ENCODE measurements at places on chromosomes 6 and 20.

GRCh38 chr6:21666201-21666691, 72.7 kb downstream of the SOX4 start:
- no peak for DNase-seq

DNA sequence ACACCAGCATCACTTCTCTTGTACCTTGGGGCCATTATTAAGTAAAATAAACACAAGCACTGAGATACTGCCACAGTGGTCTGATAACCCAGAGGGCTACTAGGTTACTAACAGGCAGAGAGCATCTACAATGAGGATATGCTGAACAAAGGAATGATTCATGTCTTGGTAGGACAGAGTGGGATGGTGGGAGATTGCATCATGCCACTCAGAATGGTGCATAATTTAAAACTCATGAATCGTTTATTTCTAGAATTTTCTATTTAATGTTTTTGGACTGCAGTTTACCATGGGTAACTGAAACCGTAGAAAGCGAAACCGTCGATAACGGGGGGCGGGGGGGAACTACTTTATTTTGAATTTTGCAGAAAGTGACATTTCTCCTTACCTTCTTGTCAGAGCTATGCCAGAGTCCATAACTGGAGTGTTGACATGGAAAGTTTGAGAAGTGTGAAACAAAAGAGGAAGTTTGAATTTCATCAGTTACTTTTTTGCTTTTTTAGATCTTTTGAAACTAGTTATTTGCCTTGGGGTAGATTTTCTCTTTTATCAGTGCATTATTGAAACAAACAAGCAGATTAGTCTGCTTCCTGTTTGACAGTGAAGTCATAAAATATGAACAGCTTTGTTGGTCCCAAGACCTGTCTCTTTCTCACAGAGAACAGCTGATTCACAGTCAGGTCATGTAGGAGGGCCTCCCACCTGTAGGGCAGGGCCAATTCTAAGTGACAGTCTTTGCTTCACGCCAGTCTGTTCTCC, 124.9 kb downstream of the KLHL32 start:
- DNase-seq: no peak

DNA sequence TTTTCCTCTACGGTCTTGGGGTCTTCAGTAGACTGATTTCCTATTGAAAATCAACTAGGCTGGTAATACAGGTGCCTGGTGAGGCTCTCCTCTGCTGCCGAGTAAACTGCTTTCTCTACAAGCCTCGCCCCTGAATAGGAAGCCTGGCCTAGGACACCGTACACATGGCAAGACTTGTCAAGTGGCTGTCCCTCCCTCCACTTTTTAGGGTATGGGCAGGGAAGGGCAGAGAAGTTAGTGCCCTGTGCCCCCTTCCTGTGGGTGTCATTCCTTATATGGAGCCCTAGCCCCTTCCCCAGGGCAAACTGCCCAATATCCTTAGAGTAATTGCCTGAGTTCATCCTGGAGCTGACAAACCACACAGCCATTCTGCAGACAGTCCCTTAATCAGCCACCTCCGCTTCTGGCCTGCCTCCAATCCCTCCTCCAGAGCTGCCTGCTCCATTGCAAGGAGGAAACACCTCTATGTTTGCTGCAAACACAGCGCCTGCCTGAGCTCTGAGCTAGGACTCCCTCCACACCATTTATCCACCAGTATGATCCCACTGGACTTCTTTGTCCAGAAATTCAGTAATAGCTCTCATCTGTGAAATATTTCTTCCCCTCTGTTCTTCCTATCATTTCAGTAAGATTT, 93.1 kb downstream of the CHD6 start:
- DNase-seq: no peak

DNA sequence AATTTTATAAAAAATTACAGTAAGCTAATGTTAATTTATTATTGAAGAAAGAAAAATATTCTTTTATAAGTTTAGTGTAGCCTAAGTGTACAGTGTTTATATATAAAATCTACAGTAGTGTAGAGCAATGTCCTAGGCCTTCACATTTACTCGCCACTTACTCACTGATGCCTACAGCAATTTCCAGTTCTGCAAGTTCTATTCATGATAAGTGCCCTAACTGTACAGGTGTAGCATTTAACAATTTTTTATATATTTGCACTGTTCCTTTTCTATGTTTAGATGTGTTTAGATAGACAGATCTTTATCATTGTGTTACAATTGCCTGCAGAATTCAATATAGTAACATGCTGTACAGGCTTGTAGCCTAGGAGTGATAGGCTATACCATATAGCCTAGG, 80.1 kb upstream of the HDAC2 start:
- DNase-seq: no peak

- no peak for DNase-seq
Measured at GRCh38 chr6:146388736-146389364, 154.8 kb upstream of the RAB32 start.

DNA sequence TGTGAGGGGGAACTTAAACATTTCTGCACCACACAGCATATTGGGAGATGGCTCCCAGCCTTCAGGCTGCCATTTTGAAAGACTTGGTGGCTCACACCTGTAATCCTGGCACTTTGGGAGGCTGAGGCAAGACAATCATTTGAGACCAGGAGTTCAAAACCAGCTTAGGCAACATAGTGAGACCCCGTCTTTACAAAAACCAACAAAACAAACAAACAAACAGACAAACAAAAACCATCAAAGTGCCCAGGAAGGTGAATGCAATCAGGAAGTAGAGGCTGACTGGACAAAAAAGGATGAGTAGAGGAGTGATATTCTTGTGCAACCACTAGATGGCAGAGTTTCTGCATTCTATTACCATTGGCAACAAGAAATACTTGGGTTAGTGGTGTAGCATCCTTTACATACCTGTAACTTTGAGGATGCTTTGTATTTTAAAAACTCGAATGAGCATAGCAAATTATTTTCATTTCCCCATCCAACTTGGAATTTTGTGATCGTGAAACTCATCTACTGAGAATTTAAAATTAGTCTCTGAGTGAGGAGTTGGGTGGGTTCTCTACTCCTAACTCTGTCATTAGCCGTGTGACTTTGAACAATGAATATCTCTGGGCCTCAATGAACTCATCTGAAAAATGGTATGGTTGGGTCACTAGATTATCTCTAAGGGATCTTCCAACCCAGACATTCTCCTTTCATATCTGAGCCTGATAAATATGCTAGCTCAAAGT, 84.4 kb downstream of the CRYBG1 start:
- peak; percentile 27 for DNase-seq

GRCh38 chr20:44437497-44437896, 38.2 kb upstream of the TTPAL start:
- no peak for DNase-seq
